NCI-H187 (cell line): ENCODE measurements at places on chromosomes 13 and 19.

GRCh38 chr13:55432814-55433213 is 1707.9 kb upstream of the PRR20A start:
- no peak for DNase-seq

GRCh38 chr13:97844151-97844550 is 109.3 kb upstream of the IPO5 start:
- no peak for DNase-seq

DNA sequence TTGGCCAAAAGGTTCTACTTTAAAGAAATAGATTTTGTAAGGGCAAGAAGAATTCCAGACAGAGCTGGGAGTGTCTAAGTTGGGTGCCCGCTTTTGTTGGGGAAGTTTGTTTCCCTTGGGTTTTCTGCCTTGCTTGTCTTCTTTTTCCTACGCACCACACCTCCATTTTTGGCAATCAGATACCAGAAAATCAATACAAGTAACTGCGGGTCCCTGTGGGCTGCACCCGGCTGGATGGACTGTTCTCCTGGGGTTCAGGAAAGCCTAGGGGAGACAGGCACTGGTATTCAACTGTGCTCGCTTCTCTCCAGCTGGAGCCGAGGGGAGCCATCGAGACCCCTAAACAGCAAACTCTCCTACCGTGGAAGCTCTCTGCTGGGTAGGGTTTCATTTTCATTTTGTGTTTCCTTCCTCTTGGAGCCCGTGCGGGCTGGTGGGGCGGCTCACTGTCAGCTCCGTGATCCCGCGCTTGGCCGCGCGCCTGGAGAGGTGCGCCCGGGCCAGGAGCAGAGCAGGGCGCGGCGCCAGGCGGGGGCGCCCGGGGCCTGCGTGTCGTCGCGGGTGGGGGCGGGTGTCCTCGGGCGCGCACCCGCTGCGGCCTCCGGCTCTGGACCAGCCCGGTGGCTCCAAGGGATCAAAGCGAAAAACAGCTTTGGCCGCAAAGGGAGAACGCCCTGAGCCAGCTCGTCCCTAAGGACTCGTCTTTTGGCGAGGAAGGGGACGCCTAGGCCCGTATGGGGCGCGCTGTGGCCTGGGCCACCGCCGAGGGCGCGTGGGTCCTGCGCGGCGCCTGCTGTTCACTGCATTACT is 347.2 kb downstream of the ZNF536 start:
- DNase-seq: no peak

DNA sequence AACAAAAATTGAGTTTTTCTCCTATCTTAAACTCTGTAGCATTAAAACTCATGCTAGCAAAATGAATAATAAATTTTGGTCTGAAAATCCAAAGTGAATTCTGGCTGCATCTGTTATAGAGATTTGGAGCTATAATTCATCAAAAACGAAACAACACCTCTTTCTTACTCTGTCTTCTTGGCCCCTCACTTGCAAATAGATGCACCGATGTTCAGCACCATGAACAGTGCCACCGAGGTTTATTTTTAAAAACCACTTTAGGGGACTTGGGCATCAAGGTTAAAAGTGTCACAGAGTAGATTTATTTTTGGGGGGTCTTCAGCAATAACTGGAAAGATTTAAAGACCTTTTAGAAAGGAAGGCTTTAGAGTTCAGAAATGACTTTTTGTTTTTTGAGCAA is 26.1 kb upstream of the EID2 start:
- no peak for DNase-seq
